Activated CD4-positive, alpha-beta T cell treated with anti-CD3 and anti-CD28 coated beads, Interleukin-2, amount 10 ng/mL, durations not matched to agents 7 days and 5 days (primary cell): ENCODE measurements at places on chromosomes 7 and 10.

- H3K36me3 ChIP-seq = peaks cover 2% of the 10 kb centered on the region
- peaks cover 2% of the 10 kb centered on the region for H3K4me1 ChIP-seq
- DNase-seq = no peak
- H3K27me3 ChIP-seq = no peaks in the 10 kb centered on the region
- H3K4me3 ChIP-seq = no peak overlapping the region
These were observed 26.8 kb downstream of the MICU1 start for GRCh38 chr10:72598769-72599701.

DNA sequence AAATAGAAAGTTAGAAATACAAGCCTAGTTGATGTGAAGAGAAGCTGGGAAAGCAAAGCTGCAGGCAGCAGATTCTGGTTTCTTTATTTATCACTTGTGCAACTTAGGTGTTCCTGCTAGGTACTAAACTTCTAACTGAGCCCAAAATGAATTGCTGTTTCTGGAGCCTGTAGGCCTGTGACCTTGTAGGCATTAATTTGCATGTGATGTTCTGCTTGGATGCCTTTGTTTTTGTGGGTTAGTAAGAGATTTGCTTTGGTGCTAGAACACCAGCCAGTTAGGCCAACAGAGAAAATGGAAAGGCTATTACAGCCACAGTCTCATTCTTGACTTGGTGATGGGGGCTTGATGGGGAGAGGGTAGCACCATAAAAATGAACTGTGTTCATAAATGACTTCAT, 370.7 kb downstream of the PPP1R3A start:
- H3K27ac ChIP-seq = no peak overlapping the region
- no peaks in the 10 kb centered on the region for H3K27me3 ChIP-seq
- H3K36me3 ChIP-seq = no peaks in the 10 kb centered on the region
- DNase-seq = no peak

DNA sequence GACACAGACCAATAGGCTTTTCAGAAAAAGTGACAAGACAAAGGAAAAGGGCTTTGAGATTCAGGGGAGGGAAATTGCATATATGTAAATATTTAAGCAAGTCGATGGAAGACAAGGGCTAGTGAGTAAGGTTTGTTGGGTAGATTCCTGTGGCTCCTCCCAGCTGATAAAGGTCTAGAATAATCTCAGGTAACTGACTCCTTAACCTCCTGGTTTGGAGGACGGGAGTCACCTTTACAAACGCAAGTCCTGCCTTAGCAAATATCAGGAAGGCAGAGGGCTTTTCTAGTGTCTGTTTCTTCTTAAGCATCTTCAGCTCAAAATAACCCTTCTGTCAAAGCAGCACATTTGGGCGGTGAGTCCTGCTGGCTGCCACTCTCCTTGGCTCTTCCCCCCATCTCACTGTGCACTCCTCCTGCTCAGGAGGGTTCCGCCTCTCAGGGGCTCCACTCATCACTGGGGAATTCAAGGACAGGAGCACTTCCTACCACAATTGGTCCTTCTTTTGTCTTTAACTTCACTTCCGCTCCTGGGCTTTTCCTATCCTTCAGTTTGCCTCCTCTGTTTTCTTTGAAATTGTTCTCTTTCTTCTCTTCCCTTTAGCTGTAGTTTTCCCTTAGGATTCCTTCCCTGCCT, 496.3 kb upstream of the KLF6 start:
- H3K4me3 ChIP-seq = no peak overlapping the region
- H3K27ac ChIP-seq = no peak overlapping the region
- H3K4me1 ChIP-seq = peaks cover 9% of the 10 kb centered on the region
- no peaks in the 10 kb centered on the region for H3K36me3 ChIP-seq

GRCh38 chr10:31958856-31959255, 30.2 kb upstream of the ARHGAP12 start:
- no peak overlapping the region for H3K27ac ChIP-seq
- H3K36me3 ChIP-seq = peaks cover 9% of the 10 kb centered on the region
- H3K4me1 ChIP-seq = peaks cover 20% of the 10 kb centered on the region
- no peaks in the 10 kb centered on the region for H3K27me3 ChIP-seq
- DNase-seq = no peak

DNA sequence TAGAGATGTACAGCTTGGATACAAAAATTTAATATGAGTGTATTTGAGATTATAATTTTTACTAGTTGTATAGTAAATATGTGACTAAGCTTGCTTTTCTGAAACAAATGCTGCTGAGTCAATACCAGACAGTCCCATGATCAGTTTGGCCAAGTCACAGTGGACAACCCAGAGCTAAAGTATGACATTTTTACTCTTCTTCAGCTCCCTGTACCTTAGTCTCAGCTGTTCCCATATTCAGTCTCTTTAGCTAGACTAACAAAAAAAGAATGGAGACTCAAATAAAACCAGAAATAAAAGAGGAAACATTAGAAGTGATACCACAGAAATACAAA, 189.3 kb downstream of the CTNNA3 start:
- H3K4me1 ChIP-seq = no peaks in the 10 kb centered on the region
- DNase-seq = no peak
- no peak overlapping the region for H3K27ac ChIP-seq
- H3K27me3 ChIP-seq = peaks cover 2% of the 10 kb centered on the region
- H3K4me3 ChIP-seq = no peak overlapping the region

DNA sequence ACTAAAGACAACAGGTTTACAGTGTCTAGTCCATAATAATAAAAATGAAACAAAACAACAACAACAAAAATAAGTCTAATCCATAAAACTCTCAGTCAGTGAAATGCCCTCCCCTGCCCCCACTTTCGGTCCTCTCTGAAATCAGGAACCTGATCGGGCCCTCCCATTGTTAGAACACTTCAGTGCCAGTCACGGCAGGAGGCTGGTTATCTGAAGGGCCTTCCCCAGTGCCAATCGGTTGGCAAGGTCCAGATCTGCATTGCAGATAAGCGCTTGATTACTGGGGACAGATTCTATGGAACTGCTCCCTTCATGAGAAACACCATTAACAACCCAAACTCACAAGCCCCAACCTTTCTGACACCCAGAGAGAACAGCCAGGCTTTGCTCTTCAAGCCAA, 72.2 kb upstream of the EEPD1 start:
- H3K36me3 ChIP-seq = no peaks in the 10 kb centered on the region
- no peaks in the 10 kb centered on the region for H3K4me1 ChIP-seq
- no peak overlapping the region for H3K4me3 ChIP-seq
- no peak for DNase-seq
- H3K27ac ChIP-seq = no peak overlapping the region
- H3K27me3 ChIP-seq = no peaks in the 10 kb centered on the region

DNA sequence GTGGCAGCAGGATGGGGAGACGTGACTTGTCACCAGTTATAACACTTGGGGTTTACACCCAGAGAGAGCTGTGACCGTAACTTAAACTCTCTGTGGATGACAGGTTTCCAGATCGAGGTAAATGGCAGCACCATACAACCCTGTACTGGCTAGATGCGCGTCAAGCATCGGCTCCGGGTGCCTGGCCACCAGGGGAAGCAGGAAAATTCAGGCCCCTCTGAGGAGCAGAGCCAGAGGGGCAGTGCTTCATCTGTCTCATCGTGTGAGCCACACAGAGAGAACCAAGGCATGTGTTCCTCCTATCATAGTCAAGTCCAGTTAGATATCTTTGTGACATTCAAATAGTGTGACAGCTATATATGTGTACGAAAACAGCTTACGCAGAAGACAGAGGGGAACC, 652.2 kb upstream of the FOXK1 start:
- DNase-seq = no peak
- H3K27me3 ChIP-seq = peaks cover 2% of the 10 kb centered on the region
- H3K27ac ChIP-seq = no peak overlapping the region
- no peak overlapping the region for H3K4me3 ChIP-seq

DNA sequence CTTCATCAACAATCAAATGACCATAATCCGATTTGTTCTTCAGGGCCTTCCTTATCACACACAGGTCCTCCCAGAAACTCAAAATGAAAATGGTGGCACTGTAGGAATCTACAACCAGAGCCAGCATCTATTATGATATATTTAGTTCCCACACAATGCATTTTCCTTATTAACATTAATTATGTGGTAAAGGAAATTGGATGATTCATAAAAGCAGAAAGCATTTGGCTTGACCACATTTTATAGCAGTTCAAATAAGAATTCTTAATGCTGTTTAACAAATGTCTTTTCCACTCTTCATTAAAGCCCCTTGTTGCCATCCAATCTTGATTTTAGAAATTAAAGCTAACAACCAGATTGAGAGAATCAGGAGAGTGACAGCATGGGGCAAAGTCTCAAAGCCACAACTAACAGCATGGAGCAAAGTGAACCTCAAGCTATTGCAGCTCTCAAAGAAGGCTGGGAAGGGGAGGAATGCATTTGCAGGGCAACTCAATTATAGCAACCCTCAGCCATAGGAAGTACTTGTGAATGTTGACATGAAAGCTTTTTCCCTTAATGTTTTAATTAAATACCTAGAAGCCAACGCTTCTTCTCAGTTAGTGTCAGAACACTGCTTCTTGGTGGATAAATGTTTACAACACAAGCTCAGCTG, 549.1 kb downstream of the NXPH1 start:
- no peaks in the 10 kb centered on the region for H3K36me3 ChIP-seq
- no peaks in the 10 kb centered on the region for H3K27me3 ChIP-seq
- H3K27ac ChIP-seq = no peak overlapping the region
- no peak for DNase-seq

GRCh38 chr7:131552053-131552452, 4.4 kb downstream of the PODXL start:
- no peaks in the 10 kb centered on the region for H3K36me3 ChIP-seq
- H3K27ac ChIP-seq = no peak overlapping the region
- peaks cover 39% of the 10 kb centered on the region for H3K27me3 ChIP-seq
- H3K4me3 ChIP-seq = no peak overlapping the region
- DNase-seq = no peak
- H3K4me1 ChIP-seq = peaks cover 6% of the 10 kb centered on the region

- no peaks in the 10 kb centered on the region for H3K4me1 ChIP-seq
- no peak overlapping the region for H3K27ac ChIP-seq
- no peak for DNase-seq
- no peaks in the 10 kb centered on the region for H3K27me3 ChIP-seq
- no peak overlapping the region for H3K4me3 ChIP-seq
These were observed 145.6 kb downstream of the ADAM12 start for GRCh38 chr10:126242397-126243260.
